Mesenchymal stem cell (in vitro differentiated cells and primary cell): ENCODE measurements at places on chromosomes 3 and 15.

DNA sequence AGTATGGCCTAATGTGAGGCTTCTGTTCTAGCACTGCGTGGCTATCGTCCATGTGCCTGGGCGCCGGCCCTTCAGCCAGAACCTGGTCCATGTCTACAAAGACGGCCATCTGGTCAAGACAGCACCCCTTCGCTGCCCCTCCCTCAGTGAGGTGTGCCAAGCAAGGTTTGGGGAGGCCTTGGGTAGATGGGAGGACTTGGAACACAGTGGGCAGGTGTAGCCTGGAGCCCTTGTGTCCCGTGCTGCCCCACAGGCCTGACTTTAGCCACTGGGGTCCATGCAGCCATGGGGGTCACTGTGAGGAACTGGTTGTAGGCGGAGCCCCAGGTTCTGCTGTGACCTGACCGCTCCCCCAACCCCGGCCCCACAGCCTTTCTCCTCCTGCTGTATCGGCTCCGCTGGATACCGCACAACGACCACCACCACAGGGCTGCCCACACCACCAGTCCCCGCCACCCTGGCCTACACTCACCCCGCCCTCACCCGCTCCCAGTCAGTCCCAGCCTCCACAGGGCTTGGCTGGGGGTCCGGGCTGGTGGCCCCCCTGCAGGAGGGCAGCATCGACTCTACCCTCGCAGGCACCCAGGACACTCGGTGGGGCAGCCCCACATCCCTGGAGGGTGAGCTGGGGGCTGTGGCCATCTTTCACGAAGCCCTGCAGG, 16.6 kb downstream of the NBEAL2 start:
- H3K27ac ChIP-seq = no peak overlapping the region
- DNase-seq = no peak

GRCh38 chr3:50450209-50450921, 53.1 kb downstream of the CACNA2D2 start:
- DNase-seq = no peak
- no peaks in the 10 kb centered on the region for H3K36me3 ChIP-seq
- H3K4me1 ChIP-seq = peaks cover 2% of the 10 kb centered on the region
- peaks cover 17% of the 10 kb centered on the region for H3K27me3 ChIP-seq
- no peak overlapping the region for H3K27ac ChIP-seq

DNA sequence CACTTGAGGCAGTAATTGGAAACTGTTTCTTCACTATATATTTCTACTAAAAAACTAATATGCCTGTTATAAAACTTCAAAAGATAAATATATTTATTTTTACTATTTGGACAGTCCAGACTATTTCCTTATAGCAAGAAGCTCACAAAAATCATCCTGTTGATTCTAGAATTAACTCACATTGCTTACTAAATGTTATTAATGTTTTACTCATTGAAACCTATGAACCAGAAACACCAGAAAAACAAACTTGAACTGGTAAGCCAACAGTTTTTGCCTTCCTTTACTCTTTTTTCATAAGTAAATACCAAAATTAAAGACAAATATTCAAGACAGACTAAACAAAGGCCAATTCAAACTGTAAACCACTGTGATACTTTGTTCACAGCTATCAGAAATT, 26.4 kb downstream of the TOMM70 start:
- H3K27me3 ChIP-seq = no peaks in the 10 kb centered on the region
- H3K36me3 ChIP-seq = peaks cover 89% of the 10 kb centered on the region
- DNase-seq = no peak
- H3K4me1 ChIP-seq = peaks cover 2% of the 10 kb centered on the region
- no peak overlapping the region for H3K4me3 ChIP-seq

- H3K4me3 ChIP-seq = no peak overlapping the region
- peaks cover 2% of the 10 kb centered on the region for H3K4me1 ChIP-seq
- H3K27ac ChIP-seq = no peak overlapping the region
- DNase-seq = peak; percentile 97
- no peaks in the 10 kb centered on the region for H3K36me3 ChIP-seq
- H3K27me3 ChIP-seq = no peaks in the 10 kb centered on the region
Observed at GRCh38 chr15:32872621-32873283, 154.9 kb downstream of the GREM1 start.

GRCh38 chr3:128190501-128190900, 37.2 kb downstream of the EEFSEC start:
- peaks cover 1% of the 10 kb centered on the region for H3K4me1 ChIP-seq
- DNase-seq = no peak
- H3K27me3 ChIP-seq = no peaks in the 10 kb centered on the region

DNA sequence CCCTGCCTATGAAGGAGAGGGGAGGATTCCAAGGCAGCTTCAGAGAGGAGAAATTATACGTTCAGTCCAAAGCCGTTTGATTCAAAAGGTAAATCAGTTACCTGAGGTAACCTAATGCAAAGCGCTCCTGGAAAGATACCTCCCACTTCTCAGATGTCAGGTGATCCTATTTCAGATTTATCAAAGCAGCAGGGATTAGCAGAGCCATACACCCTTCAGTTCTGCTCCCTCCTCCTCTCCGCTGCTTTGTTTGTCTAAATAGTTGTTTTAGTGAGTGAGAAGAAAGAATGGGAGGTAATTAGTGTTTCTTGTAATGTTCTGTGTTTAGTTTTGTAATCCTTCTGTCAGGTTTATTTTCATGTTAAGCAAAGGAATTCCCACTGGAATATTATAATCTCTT, 81.1 kb downstream of the SOX14 start:
- no peak overlapping the region for H3K4me3 ChIP-seq
- no peaks in the 10 kb centered on the region for H3K4me1 ChIP-seq
- no peak for DNase-seq
- H3K36me3 ChIP-seq = no peaks in the 10 kb centered on the region
- H3K27me3 ChIP-seq = no peaks in the 10 kb centered on the region

- H3K36me3 ChIP-seq = no peaks in the 10 kb centered on the region
- peak overlapping the region; percentile 62 for H3K27ac ChIP-seq
- H3K4me3 ChIP-seq = no peak overlapping the region
- no peaks in the 10 kb centered on the region for H3K27me3 ChIP-seq
- peak; percentile 84 for DNase-seq
Observed at GRCh38 chr15:90419738-90420406, 31.8 kb downstream of the IQGAP1 start.

DNA sequence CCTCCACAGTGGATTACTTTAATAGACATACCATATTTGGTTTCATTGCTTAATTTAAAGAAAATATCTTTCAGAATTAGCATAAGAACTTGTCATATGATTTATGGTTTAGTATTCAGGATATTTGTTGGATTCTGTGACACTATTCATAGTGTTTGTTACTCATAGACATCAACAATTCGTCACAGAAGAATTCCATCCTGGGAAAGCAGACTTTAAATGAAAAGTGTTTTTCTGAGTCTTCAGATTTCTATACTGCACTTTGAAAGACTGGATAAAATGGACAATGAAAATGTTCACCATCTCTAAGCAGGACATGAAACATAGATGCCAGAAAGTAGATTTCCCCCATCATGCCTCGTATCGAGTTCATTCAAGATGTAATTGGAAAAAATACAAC, 435.6 kb upstream of the ONECUT1 start:
- no peak overlapping the region for H3K27ac ChIP-seq
- no peak overlapping the region for H3K4me3 ChIP-seq
- no peaks in the 10 kb centered on the region for H3K27me3 ChIP-seq
- no peaks in the 10 kb centered on the region for H3K36me3 ChIP-seq
- no peaks in the 10 kb centered on the region for H3K4me1 ChIP-seq

GRCh38 chr3:197205675-197206074, 92.7 kb downstream of the DLG1 start:
- DNase-seq = no peak
- H3K36me3 ChIP-seq = no peaks in the 10 kb centered on the region
- H3K27me3 ChIP-seq = no peaks in the 10 kb centered on the region
- no peak overlapping the region for H3K27ac ChIP-seq
- H3K4me1 ChIP-seq = peaks cover 2% of the 10 kb centered on the region

DNA sequence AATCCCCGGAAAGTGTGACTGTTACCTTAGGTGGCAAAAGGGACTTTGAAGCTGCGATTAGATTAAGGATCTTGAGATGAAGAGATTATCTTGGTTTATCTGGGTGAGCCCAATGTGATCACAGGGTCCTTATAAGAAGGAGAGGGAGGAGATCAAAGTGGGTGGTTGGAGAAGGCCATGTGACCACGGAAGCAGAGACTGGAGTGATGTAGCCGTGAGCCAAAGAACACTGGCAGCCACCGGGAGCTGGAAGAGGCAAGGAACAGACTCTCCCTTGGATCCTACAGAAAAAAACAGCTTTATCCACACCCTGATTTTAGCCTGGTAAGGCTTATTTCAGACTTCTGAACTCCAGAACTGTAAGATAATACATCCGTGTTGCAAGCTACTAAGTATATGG, 29.9 kb downstream of the CRABP1 start:
- no peak for DNase-seq
- H3K4me1 ChIP-seq = peaks cover 3% of the 10 kb centered on the region

DNA sequence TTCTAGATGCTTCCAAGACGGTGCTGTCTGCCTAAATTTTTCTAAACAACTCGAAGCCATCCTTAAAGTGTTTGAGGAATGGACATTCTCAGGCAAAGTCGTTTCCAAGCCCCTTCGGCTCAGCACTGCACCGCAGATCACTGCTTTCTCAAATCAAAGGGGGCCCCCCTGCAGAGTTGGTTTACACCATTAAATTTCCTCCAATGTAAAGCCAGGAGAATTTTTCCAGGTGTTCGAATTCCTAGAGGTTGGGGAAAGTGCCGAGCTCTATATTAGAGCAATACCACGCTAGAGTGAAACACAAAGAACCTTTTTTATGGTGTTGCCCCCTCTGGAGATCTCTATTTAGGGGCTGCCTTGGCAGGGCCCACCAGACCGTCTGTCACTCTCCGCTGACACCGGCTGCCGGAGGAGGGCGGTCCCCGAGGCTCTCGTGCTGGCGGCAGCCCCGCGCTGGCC, 277.9 kb upstream of the NR2F2 start:
- H3K27ac ChIP-seq = no peak overlapping the region
- H3K4me3 ChIP-seq = peak overlapping the region; percentile 35
- no peaks in the 10 kb centered on the region for H3K27me3 ChIP-seq
- H3K36me3 ChIP-seq = no peaks in the 10 kb centered on the region

GRCh38 chr15:79339588-79340314, 28.8 kb downstream of the TMED3 start:
- H3K4me1 ChIP-seq = no peaks in the 10 kb centered on the region
- no peak overlapping the region for H3K4me3 ChIP-seq
- peak; percentile 60 for DNase-seq
- H3K27me3 ChIP-seq = no peaks in the 10 kb centered on the region
- H3K27ac ChIP-seq = no peak overlapping the region

DNA sequence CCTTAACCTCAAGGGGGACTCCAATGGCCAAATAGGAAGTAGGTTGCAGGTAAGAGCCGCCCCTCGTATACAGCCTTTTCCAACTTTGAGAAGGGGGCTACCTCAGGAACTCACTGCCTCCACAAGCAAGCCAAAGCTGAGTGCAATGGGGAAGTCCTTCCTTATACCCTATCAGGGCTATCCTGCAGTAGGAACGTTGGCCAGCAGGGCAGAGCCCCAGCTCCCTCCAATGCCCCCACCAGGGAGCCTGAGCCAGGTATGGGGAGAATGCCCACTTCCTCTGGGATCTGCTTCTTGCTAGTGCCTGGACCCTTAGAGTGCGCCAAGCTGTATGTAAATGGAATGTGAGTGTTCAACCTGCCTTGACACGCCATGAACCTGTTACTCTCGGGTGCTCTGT, 16.3 kb downstream of the CACNA2D2 start:
- DNase-seq = no peak
- H3K27ac ChIP-seq = no peak overlapping the region
